Stimulated activated naive CD4-positive, alpha-beta T cell treated with Interleukin-2 at 50 U/mL for 16 hours (primary cell): ENCODE measurements at places on chromosomes 13 and 19.

DNA sequence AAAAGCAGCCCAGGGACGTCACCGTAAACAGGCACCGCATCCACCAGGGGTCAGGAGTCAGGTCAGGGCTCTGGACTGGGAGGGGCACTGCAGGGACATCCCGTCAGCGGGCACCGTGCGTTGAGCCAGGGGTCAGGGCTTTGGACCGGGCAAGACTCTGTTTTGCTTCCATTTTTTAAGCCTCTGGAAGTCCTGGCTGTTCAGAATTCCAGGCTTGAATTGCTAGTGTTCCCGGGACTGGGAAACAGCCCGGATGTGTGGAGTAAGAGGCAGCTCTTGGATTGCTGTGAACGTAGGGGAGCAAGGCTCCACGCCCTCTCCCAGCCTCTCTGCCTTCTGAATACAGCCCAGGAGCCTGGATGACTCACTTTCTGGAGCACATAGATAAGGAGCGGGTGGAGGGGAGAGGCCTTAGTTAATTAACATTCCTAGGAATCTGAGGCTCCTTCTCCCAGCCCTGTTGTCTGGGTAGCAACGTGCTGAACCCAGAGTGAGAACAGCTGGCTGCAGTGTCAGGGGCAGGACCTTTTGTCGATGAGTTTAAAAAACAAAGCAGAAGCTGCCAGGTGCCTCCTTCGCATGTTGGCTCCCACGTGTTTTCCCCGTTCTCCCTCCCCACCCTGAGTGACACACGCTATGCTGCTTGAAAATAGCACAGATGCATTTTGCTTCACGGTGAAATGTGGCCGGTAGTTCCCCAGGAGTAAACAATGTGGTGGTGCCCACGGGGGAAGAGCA lies 21.9 kb downstream of the ATP11A start:
- DNase-seq, result no peak

GRCh38 chr13:37360556-37360955 lies 238.0 kb downstream of the POSTN start:
- no peak for DNase-seq

- no peak for DNase-seq
Measured at GRCh38 chr13:85565652-85566051, 233.6 kb downstream of the SLITRK6 start.

- no peak for DNase-seq
Measured at GRCh38 chr19:51586103-51586728, 15.1 kb downstream of the ZNF175 start.

GRCh38 chr19:2455851-2456570 lies 748 bp downstream of the LMNB2 start:
- peak; percentile 42 for DNase-seq

DNA sequence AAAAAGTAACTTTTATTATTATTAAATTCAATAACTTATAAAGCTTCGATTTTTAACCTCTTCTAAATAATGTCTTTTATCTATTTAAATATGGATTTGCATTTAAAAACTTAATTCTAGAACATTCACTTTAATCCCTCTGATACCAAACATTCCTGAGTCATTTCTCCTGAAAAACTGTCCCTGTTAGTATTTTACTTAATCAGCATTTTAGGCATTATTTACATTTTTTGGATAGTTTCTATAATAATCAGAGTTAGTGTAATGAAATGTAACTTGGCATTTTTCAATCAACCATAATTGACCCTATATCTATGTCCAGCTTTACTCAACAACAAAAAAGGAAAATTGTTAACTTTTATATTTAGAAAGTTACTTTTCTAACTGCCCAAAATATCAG lies 428.1 kb downstream of the PCDH17 start:
- DNase-seq, result no peak

DNA sequence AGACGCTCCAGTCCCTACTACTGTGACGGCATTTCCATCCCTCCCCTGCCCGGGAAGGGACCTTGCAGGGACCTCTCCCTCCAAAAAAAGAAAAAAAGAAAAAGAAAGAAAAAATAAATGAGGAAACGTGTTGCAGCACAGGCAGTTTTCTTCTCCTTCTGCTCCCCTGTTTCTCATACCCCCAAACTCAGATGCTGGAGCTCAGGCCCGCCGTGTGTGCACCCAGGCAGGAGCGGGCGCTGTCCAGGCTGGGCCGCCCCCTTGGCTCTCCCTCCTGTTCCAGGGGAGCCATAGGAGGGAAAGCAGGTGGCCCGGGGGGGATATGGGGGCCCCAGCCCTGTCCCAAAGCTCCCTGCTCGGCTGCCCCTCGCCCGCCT lies 5.8 kb downstream of the YIPF2 start:
- DNase-seq, result no peak

- DNase-seq, result no peak
Measured at GRCh38 chr13:48210178-48210577, 22.8 kb upstream of the ITM2B start.
